Smooth muscle cell of the coronary artery (primary cell): ENCODE measurements at places on chromosomes 2 and 18. TPM values are rescaled to one million over a fixed set of nuclear protein-coding genes. Genes with fewer than 3 reads are reported as not detected.

Gene FTCDNL1
- 0.30 and 1.4 TPM in 2 replicates for total RNA-seq

Gene MC4R
- total RNA-seq, result not detected in 2 replicates

Gene ALPP
- not detected in 2 replicates for total RNA-seq

Gene PAIP2B
- 0.45 and 0.47 TPM in 2 replicates for total RNA-seq

Gene LIPG
- 1.4 and 33.1 TPM in 2 replicates for total RNA-seq

Gene DUSP19
- total RNA-seq, result 3.4 and 4.2 TPM in 2 replicates

Gene ZNG1B
- total RNA-seq, result 55.9 and 144 TPM in 2 replicates

Gene TLX2
- total RNA-seq, result not detected in 2 replicates

Gene CYBRD1
- 132 and 521 TPM in 2 replicates for total RNA-seq

Gene ABCG8
- total RNA-seq, result not detected in 2 replicates

Gene RIT2
- total RNA-seq, result not detected in 2 replicates

Gene ING5
- total RNA-seq, result 16.3 and 31.9 TPM in 2 replicates

Gene NETO1
- not detected in 2 replicates for total RNA-seq

Gene KATNAL2
- total RNA-seq, result 0.75 and 4.6 TPM in 2 replicates

Gene MYCN
- not detected in 2 replicates for total RNA-seq

Gene TMEM169
- 0.30 and 0.47 TPM in 2 replicates for total RNA-seq

Gene TBC1D8
- total RNA-seq, result 11.7 and 49.1 TPM in 2 replicates

Gene REG1A
- total RNA-seq, result not detected in 2 replicates
